Left ventricle myocardium inferior (tissue), 1 donor: ENCODE measurements at places on chromosomes 7 and 10. TPM values are rescaled to one million over a fixed set of nuclear protein-coding genes. Genes with fewer than 3 reads are reported as not detected.

- DNase-seq, result no peak
These were observed 45.5 kb downstream of the NRAP start for GRCh38 chr10:113618338-113618737.

GRCh38 chr7:150998341-150998740 is 7.5 kb downstream of the NOS3 start:
- no peak for DNase-seq

DNA sequence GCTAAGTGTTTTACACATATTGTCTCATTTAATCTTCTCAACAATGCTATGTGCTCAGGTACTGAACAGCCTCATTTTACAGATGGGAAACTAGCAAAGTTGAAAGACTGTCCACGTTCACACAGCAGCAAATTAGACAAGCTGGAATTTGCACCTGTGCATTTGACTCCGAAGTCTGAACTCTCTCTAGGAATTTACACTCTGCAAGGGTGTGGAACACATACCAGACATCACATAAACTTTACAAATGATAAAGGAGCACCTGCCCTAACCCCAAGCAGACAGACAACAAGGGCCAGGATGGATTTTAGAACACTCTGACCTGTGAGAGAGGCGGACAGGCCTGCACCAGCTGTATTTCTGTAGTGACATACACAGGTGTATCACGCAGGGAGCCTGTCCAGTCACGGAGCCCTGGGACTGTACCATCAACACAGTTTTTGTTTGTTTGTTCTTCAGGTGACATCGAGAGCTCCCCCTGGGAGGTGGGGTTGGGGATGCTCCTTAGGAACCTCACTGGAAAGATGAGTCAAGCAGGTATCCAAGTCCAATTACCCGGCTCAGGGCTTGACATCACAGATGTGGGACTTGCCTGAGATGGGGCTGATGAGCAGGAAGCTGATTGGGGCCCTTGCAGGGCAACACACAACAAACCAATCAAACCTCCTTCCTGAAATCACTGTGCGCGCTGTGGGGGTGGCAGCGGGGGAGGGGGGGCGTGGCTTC is 31.0 kb downstream of the MKI67 start:
- DNase-seq, result no peak

DNA sequence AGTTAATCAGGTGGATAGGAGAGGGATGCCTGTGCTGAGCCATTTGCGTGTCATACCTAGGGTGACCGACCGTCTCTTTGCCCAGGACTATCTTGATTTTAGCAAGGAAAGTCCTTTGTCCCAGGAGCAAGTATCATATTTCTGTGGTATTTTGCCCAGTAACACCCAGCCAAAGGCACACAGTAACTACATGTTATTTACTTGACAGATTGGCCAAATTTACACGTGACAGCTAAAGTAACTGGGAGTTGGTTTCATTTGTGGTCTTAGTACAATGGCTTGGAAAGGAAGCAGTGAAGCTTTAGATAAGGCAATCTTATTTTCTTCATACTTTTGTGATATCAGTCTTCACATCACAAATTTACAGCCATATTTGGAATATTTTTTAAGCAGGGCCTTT is 142.1 kb downstream of the JCAD start:
- no peak for DNase-seq

- DNase-seq, result no peak
These were observed 11.2 kb upstream of the NUPR2 start for GRCh38 chr7:56127241-56127975.

DNA sequence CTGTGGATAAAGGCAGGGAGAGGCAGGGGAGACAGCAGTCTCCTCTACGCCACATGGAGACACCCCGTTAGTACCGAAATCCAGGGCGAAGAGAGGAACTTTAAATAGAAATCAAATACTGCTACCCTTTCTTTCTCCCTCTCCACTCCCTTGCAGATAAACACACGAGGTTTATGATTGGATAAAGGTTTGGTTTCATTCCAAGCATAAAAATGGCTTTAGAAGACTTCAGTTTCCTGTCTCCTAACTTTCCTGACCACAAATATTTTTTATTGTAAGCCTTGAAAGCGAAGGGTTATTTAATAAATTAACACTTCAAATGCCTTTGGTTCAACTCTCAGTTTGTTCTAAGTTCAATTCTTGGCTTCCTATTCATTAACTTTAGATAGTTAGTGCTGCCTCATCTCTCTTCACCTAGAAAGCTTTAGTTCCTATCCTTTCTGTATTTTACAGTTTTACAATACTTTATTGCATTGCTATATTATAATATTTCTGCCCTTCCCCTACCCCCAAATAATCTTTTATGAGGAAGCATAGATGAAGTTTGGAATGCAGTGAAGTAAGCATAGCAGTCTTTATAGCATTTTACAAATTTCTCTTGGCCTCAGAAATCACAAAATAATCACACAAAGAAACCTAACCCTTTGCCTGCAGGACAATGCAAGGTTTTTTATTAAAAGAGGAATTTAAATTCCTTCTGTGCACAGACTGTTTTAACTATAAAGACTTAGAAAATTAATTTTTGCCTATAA is 31.5 kb upstream of the ARID5B start:
- DNase-seq, result no peak

GRCh38 chr10:89296220-89296648 is 5.6 kb upstream of the IFIT2 start:
- DNase-seq, result no peak

- no peak for DNase-seq
These were observed 523.3 kb downstream of the KCNMA1 start for GRCh38 chr10:77114181-77114821.

- no peak for DNase-seq
These were observed 2.5 kb upstream of the ITIH2 start for GRCh38 chr10:7700577-7701125.

GRCh38 chr10:85459906-85460305 is 906.7 kb downstream of the GRID1 start:
- DNase-seq, result no peak

DNA sequence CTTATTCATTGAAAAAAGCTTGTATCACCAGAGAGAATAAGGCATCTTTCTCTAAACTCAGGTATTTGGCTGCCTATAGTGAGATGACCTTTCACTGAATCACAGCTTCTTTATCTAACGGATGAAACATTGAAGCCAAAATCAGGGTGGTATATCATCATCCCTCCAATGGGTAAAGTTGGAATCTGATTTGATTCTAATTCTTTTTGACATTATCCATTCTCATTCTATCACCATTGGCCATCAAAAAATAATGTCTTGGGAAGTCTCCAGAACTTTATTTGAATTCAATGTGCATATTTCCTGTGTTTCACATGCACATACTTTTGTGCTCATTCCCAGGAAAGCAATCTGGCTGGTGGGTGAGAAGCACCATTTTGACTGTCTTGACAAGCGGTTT is 95.2 kb downstream of the PLPP4 start:
- DNase-seq, result no peak

GRCh38 chr7:128770233-128770632 is 5.4 kb downstream of the OPN1SW start:
- no peak for DNase-seq

GRCh38 chr7:50709151-50709550 is 73.5 kb downstream of the GRB10 start:
- no peak for DNase-seq

GRCh38 chr10:64785816-64786215 is 1264.6 kb downstream of the REEP3 start:
- DNase-seq, result no peak

- no peak for DNase-seq
These were observed 636.6 kb downstream of the TNS3 start for GRCh38 chr7:46945328-46945727.

The HOXA9 gene
- not detected for total RNA-seq

The ATOH7 gene
- total RNA-seq, result not detected

The PRSS2 gene
- not detected for total RNA-seq

The SFRP4 gene
- total RNA-seq, result 2.1 TPM

The CHST15 gene
- 4.5 TPM for total RNA-seq

The UTF1 gene
- total RNA-seq, result not detected

The CALML5 gene
- not detected for total RNA-seq

The PRSS1 gene
- not detected for total RNA-seq

The NEUROD6 gene
- not detected for total RNA-seq

The GBX1 gene
- total RNA-seq, result 1.9 TPM

The IGF2BP3 gene
- total RNA-seq, result 0.38 TPM

The TECTB gene
- not detected for total RNA-seq

The ELOVL3 gene
- not detected for total RNA-seq
